Fibroblast of lung (primary cell): ENCODE measurements at places on chromosomes 3 and 15. TPM values are rescaled to one million over a fixed set of nuclear protein-coding genes. Genes with fewer than 3 reads are reported as not detected.

Gene AGBL1
- polyA plus RNA-seq: not detected in 2 replicates

Gene CDHR4
- polyA plus RNA-seq: not detected in 2 replicates

Gene TBCCD1
- 12.3 and 16.8 TPM in 2 replicates for polyA plus RNA-seq

GRCh38 chr15:63369781-63370180 lies 11.9 kb downstream of the CA12 start:
- no peak for DNase-seq

DNA sequence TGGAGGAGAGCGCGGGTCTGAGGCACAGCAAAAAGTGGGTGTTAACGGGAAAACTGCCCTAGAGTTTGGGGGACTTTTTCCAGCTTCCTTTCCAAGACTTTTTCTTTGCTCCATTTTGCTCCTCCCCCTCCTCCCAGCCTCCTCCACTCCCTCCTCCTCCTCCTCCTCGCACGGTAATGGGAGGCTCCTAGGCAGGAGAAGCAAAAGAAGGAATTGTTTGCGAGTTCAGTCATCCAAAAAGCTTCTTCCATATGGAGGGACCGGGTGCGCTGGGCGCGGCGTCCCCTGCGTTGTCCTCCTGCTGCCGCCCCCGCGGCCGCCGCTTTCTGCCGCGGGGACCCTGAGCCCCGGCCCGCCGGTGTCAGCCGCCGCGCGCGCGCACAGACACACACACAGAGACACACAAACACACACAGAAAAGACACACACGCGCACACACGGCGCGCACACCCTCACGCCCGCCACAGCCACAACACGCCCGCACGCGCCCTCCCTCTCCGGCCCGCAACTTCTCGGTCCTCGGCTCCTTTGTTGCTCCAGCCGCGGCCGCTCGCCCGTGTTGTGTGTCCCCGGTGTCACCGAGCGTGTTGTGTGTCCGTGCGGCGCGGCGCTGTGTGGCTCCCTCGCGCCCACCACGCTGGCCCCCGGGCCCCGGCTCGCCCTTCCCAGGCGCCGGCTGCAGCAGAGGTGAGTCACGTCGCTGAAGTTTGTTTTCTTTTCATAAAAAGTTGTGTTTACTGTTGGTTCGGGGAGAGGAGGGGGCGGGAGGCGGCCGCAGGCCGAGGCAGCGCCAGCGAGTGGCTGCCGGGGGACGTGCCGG lies at the start of gene BOC:
Gene BOC, plus strand, starts transcription at position 228 of the 820 bp plus-strand sequence. CDS start 38,246 bp downstream, outside the sequence.
- DNase-seq: peak; percentile 82

DNA sequence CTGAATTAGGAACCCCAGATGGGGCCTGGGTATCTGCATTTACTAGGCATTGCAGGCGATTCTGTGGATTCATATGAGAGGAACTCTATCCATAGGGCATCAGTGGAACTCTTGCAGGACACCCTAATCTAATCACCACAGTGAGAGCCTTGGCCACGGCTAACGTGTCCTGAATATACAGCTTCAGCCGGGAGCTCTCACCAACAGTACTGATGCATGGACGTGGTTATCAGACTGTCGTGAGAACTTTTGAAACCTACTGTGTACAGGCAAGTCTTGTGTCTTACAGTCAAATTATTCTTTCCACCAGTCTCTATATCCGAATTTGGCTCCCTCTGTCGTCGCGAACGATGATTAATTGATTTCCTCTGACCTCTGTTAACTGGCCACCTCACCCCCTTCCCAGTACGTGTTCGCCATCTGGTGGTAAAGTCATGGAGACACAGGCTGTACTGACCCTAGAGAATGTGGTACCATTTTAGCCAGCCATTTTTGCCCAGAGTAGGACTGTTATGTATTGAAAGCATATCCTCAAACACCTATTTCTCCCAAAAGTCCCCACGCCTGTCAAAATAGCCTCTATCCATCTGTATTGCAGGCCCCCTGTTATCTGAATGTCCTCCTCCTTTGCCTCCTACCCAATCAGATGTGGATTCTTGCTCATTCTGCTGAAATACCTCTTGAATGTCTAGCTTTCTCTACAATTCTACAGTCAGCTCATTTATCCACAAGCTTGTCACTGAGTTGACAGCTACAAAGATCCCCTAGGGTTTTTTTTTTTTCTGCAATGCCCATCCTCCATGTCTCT lies 39.7 kb downstream of the GLDN start:
- DNase-seq: peak; percentile 57

- peak; percentile 50 for DNase-seq
Measured at GRCh38 chr15:78061963-78062427, 15.5 kb downstream of the TBC1D2B start.

DNA sequence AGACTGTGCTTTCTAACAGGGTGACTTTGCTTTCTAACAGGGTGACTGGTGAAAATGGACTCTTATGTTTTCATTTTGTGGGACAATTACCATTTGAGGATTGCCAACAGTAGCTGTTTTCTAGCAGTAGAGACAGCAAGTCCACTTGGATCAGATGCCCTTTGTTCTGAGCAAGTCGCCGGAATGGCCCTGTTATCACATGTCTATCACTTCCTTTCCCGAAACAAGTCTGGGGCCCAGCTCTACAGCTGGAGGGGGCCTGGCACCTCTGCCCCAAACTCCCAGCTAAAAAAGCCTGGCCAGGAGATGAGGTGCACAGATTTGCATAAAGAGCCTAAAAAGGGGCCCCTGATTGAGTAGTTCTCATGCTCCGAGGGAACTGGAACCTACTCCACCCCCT lies 44.6 kb downstream of the THBS1 start:
- DNase-seq: no peak

DNA sequence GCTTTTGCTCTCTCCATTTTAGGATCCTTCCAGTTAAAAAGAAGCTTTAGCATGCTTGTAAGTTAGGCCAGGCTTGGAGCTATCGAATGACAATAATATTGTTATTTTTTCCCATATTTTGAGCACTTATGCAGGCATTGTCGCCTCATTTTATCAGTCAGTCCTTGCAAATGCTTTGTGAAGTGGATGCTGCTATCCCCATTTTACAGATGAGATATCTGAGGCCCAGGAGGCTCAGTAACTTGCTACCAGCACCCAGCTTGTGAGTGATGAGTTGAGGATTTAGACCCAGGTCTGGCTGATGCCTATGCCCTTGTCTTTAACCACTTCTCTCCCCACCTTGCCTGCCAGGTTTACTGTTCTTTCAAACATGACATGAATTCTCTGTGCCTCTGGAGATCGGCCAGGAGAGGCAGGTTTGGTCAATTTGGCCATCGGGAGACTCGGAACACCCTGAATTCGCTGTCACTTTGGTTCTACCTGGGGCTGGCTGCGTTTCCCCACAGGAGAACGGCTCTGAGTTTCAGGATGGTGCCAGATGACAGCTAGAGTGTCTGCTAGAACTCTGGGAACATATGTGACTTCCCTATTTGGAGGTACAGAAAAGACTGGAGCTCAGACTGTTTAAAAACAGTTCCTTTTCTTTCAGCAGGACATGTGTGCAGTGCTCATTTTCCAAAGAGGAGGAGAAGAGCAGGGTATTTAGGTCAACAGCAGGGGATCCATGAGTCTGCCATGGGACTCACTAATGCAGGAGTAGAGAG lies 25.5 kb upstream of the ZNF710 start:
- DNase-seq: no peak
